Left colon (tissue), 2 donors: ENCODE measurements at places on chromosomes 7 and 10.

DNA sequence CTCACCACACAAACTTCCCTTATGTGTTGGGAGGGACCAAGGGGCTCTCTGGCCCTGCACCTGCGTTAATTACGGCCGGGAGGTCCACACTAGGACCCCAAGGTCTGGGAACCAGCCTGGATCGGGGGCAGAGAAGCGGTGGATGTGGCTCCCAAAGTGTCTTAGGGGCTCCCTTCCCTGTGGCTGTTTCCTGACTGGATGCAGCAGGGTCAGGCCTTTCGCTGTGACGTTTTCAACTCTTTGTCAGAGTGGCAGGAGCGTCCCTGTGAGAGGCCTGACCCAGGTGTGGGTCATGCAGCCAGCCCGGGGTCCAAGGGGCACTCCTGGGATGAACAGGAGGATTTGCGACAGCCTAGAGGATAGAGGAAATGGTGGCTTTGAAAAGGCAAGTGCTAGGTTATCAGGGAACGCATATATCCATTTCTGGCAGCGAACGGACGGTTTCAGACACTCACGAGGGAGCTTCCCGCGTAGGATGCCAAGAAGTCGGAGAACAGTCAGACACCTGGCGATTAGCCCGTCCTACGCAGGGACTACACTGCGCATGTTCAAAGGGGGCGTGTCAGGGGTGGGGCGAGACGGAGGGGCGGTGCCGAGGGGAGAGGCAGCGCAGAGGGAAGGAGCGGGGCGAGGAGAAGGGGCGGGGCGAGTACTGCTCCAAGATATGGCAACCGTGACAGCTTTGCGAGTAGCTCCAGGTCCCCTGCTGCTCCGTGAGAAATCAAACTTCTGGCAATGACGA is 46.2 kb upstream of the ZNF716 start:
- DNase-seq = peak; percentile 17

GRCh38 chr10:122181041-122181732 is 89.9 kb upstream of the BTBD16 start:
- DNase-seq = no peak

- DNase-seq = no peak
Measured at GRCh38 chr7:78212476-78213060, 414.0 kb downstream of the PHTF2 start.

GRCh38 chr10:96834120-96834519 is 2.0 kb downstream of the LCOR start:
- DNase-seq = no peak

- no peak for DNase-seq
Measured at GRCh38 chr10:17599089-17599488, 18.1 kb downstream of the HACD1 start.

DNA sequence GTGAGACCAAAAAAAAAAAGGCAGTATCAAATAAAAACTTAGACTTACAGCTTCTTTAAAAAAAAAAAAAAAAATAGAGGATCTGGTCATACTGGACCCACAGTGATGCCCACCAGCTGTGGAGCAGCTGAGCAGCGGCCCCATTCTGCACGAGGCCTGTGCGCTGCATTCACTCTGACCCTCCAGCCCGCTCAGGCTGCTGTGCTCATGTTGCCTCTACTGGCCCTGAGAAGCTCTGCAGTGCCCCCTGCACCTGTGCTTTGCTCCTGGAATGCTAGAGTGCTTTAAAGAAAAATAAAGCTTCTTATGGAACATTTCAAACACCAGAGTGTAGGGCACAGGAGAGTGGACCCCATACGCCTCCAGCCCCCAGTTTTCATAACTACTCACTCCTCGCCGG is 33.2 kb downstream of the TMEM120A start:
- DNase-seq = no peak

DNA sequence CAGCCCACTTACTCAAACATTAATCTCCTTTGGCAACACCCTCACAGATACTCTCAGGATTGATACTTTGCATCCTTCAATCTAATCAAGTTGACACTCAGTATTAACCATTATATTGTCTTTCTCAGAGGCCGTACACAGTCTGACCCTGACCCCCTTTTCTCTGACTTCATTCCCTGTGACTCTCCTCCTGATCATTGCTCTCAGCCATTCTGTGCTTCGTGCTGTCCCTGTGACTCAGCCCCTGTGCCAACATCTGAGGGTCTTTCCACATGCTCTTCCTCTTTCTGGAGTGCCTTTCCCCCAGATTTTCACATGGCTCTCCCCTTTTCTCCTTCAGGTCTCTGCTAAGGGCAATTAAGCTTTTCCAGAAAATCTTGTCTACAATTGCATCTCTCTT is 289.0 kb upstream of the PHYHIPL start:
- no peak for DNase-seq

- DNase-seq = peak; percentile 14
Measured at GRCh38 chr7:148535217-148535616, 55.3 kb upstream of the C7orf33 start.

GRCh38 chr10:133557381-133557780 is 8.0 kb downstream of the SYCE1 start:
- no peak for DNase-seq

- DNase-seq = peak; percentile 48
Measured at GRCh38 chr7:155377838-155378579, 79.9 kb upstream of the EN2 start.

GRCh38 chr7:136293272-136293671 is 316.1 kb upstream of the MTPN start:
- no peak for DNase-seq

DNA sequence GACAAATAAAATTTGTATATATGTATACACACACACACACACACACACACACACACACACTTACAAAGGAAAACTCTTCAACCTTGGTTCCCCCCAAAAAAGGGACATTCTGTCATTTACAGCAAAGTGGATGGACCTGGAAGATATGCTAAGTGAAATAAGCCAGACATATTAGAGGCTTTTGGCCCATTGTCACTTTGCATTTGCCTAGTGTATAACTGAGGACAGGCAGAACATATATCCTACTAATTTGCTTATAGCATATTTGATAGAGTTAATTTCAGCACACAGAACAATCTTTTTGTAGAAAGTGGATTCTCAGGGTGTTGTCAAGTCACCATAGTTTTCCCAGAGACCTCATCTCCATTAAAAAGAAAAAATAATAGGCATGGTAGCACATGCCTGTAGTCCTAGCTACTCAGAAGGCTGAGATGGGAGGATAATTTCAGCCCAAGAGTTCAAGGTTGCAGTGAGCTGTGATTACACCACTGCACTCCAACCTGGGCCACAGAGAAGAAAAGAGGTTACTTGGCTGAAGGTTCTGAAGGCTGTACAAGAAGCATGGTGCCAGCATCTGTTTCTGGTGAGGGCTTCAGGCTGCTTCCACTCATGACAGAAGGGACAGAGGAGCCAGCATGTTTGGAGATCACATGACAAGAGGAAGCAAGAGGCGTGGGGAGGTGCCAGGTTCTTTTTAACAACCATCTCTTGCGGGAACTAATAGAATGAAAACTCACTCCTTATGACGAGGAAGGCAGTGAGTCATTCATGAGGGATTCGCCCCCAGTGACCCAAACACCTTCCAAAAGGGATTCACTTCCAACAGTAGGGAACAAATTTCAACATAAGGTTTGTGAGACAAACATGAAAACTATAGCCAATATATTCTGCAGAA is 135.6 kb downstream of the TMEM168 start:
- DNase-seq = no peak

DNA sequence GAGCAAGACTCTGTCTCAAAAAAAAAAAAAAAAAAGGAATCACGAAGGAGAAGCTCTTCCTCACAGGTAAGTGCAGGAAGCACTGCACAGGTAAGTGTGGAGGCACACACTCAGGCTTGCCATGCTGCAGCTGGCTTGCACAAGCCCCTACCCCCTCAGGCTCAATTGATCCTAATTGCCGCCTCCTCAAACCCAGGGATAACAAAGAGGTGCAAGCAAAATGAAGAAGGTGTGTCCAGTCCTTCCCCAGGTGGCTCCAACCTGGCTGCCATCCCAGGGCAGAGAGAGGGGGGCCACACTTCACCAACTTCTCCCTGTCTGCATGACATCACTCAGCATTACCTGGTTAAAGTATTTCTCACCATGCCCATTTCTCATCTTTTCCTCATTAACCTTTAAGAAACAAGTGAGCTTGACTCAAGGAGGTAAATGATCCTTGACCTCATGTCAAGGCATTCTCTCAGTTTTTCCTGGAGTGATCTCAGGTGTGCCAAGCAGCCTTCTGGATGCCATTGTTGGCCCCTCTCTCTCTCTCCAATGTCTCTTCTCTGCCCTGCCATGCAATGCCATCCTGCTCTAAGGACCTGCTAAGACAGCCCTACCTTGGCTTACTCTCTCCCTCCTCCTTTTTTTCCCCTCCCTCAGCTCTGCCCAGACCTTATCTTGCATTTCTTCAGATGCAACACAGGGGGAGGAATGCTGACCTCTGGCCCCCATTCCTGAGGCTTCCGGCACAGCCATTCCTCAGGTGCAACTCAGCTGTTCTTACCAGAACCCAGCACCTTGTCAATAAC is 13.0 kb upstream of the TRPV6 start:
- no peak for DNase-seq

- no peak for DNase-seq
Measured at GRCh38 chr7:76272851-76273497, 29.5 kb upstream of the HSPB1 start.

GRCh38 chr10:117137911-117138642 is at the start of gene VAX1:
Gene VAX1, minus strand, starts transcription at chr10:117138270. Its CDS starts 214 bp downstream, at chr10:117138056.
- no peak for DNase-seq

GRCh38 chr10:133537546-133538545 is 10.7 kb downstream of the CYP2E1 start:
- DNase-seq = no peak

DNA sequence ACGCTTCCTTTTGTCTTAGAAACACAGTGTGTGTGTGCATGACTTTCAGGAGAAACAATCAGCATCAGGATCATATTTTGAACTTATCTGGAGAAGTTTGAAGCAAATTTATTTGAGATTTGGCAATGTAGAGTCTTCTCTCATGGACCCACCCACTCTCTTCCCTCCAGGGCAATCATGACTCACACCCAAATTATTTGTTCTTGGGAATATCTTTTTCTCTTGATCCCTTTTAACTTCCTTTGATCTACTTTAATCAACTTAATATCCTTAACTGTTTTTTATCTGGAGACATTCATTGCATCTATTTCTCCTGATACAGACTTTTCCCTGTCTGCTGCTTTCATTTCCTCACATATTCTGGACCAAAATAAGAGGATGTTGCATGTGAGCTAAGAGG is 1174.3 kb downstream of the GATA3 start:
- no peak for DNase-seq

GRCh38 chr7:129617178-129617577 is 5.7 kb downstream of the NRF1 start:
- DNase-seq = no peak

GRCh38 chr10:33064706-33065105 is 106.7 kb upstream of the ITGB1 start:
- no peak for DNase-seq

DNA sequence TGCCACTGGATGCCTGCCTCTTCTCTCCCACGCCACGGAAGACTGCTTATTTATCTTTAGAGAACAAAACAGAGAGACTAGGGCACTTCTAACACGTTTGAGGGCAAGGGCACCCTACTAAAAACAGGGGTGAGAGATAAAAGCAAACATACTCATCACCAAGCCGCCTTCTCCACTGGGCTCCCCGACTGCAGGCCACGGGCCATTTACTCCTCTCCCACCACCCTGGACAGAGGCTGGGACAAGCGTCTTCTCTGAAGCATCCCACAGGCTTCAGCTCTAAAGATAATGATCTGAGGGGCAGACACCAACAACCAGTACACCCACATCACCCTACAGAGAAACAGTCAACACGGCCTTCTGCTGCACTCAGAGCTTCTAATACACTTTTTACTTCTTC is 78.7 kb downstream of the CYTH3 start:
- DNase-seq = no peak

DNA sequence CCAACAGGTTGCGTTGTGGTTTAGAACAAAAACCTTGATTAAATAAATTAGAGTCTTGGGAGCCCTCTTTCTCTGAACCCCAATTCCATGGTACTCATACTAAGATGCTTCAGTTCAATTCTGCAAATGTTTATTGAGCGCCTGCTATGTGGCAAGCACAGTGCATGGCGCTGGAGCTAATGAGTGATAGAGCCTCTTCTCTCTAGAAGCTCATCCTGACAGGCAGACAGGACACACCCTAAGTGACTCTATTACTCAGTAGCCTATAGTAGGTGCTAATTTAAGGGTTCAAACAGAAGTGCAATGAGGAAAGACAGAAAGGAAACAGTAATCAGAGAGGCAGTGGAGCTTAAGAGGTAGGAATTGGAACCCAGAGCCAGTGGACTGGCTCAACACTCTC is 124.4 kb upstream of the C7orf33 start:
- no peak for DNase-seq

DNA sequence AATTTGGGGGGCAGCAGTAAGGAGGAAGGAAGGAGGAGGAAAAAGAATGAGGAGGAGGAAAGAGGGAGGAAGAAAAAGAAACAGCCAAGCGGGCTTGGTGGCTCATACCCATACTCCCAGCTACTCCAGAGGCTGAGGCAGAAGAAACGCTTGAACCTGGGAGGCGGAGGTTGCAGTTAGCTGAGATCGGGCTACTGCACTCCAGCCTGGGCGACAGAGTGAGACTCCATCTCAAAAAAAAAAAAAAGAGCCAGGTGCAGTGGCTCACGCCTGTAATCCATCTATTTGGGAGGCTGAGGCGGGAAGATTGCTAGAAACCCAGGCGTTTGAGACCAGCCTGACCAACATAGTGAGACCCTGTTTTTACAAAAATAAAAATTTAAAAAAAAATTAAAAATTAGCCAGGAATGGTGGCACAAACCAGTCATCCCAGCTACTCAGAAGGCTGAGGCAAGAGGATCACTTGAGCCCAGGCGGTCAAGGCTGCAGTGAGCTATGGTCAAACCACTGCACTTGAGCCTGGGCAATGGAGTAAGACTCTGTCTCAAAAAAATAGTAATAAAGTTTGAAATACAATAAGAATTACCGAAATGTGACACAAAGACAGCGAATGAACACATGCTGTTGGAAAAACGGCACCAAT is 14.1 kb upstream of the CRCP start:
- DNase-seq = no peak

- no peak for DNase-seq
Measured at GRCh38 chr10:112409299-112409698, 35.4 kb downstream of the ACSL5 start.

DNA sequence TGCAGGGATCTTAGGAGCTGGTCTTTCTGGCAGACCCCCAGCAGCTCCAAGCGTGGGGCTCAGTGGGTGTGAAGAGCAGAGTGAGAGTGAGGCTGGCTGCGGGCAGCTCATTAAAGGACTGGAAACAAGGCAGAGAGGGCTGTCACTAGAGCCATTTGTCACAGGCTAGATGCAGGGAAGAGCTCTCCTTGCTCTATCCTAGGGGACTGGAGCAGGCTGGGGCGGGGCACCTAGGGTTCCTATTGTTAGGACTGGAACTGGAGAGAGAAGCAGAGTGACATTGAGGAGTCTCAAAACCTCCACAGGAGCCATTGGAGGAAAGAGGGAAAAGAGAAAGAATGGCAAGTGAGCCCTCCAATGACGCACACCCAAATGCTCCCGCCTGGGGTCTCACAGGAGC is 772 bp upstream of the DDC start:
- DNase-seq = no peak

GRCh38 chr7:11492307-11492706 is 339.7 kb downstream of the THSD7A start:
- no peak for DNase-seq

- no peak for DNase-seq
Measured at GRCh38 chr7:1767524-1767923, 97.4 kb downstream of the ELFN1 start.
